ENCODE measurements at places on chromosomes 3 and 15.

GRCh38 chr3:151305060-151305774, 11.4 kb downstream of the GPR87 start:
- no peak for DNase-seq

- DNase-seq: no peak
Observed at GRCh38 chr3:123154020-123154985, 47.4 kb upstream of the SEC22A start.

- DNase-seq: no peak
Observed at GRCh38 chr3:53154881-53155285, 6.1 kb upstream of the PRKCD start.

- peak; percentile 79 for DNase-seq
Observed at GRCh38 chr3:66276705-66277274, 56.0 kb downstream of the SLC25A26 start.

- no peak for DNase-seq
Observed at GRCh38 chr15:40082195-40082883, 26.3 kb downstream of the BMF start.

GRCh38 chr3:14552041-14552648, 12.0 kb upstream of the GRIP2 start:
- no peak for DNase-seq
